ENCODE measurements at places on chromosomes 11 and 22. TPM values are rescaled to one million over a fixed set of nuclear protein-coding genes. Genes with fewer than 3 reads are reported as not detected.

DNA sequence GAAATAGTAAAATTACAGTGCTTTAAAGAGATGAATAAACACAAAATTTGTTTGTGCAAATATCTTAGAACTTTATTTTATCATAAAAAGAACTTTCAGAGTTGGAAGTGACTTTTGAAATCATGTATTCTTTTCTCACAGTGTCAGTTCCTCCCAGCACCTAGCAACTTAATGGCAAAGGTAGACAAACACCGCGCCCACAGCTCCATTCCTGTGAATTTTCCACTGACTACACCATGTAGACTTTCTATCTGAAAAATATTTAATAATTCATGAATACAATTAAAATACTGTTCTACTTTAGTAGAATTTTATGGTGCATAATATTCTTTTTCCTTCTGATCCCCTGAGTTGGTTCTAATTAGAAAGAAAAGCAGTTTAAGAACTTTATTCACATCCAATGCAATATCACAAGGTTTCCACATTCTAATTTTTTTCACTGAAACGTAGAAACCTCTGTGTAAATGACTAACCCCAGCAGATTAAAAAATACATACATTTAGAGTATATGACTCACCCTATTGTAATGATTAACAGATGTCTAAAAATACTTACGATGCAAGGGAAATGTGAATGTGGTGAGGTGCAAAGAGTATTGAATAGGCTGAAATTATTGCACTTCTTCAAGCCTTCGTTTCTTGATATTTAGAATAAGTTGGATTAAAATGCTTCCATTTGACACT, 218.2 kb upstream of the CCDC179 start:
- no peaks in the 10 kb centered on the region for H3K27me3 ChIP-seq
- no peak overlapping the region for H3K27ac ChIP-seq
- H3K36me3 ChIP-seq, result no peaks in the 10 kb centered on the region
- H3K4me1 ChIP-seq, result no peaks in the 10 kb centered on the region
- no peak for DNase-seq
- H3K4me3 ChIP-seq, result no peak overlapping the region

GRCh38 chr11:31464436-31464835, 45.0 kb downstream of the IMMP1L start:
- no peaks in the 10 kb centered on the region for H3K27me3 ChIP-seq
- H3K36me3 ChIP-seq, result peaks cover 13% of the 10 kb centered on the region
- no peak for DNase-seq
- no peaks in the 10 kb centered on the region for H3K4me1 ChIP-seq

DNA sequence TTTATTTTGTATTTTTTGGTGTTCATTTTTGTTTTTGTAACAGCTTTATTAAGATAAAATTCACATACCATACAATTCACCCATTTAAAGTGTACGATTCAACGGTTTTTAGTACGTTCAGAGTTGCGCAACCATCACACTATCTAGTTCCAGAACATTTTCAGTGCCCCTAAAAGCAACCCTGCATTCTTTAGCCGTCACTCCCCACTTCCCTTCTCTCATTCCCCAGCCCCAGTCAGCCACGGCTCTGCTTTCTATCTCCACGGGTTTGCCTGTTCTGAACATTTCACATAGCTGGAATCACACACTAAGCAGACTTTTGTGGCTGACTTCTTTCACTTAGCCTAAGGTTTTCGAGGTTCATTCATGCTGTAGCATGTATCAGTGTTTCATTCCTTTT, 9.6 kb upstream of the KCNQ1OT1 start:
- no peaks in the 10 kb centered on the region for H3K4me1 ChIP-seq
- H3K36me3 ChIP-seq, result no peaks in the 10 kb centered on the region
- H3K4me3 ChIP-seq, result no peak overlapping the region
- peak overlapping the region; percentile 43 for H3K27ac ChIP-seq

The PANX2 gene
- 0.19 TPM for total RNA-seq

DNA sequence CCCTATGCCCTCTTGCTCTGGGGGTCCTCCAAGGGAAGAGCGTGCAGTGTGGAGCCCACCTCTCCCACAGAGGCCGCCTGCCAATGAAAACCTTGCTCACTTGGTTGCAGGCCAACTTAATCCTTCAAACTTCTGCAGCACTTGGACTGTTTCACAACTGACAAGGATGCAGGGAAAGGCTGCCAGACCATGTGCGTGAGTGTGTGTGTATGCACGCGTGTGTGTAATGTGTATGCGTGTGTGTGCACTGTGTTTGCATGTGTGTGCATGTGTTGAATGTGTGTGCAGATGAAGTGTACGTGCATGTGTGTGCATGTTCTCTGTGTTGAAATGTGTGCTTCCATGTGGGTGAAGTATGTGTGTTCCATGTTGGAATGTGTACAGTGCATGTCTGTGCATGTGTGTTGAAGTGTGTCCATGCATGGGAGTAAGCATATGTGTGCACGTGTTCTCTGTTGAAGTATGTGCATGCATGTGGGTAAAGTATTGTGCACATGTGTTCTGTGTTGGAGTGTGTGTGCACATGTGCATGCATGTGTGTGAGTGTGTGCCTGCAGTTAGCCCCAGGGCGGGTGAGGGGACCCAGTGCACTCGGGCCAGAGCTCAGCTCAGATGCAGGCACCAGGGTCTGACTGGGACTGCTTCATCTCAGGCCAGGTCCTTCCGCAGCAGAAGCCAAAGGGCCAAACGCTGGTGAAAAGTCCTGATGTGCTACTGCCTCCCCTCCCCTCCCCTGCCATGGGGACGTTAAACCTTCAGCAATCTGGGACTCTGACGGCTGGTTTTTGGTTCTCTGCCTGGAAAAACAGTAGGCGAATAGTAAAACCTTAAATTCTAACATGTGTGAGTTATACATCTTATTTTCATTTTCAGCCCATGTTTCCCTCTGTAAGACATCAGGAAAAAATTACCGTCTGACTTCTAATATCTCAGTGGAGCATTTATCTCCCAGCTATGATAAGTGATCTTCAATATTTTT, 72.0 kb downstream of the FLI1 start:
- H3K4me1 ChIP-seq, result peaks cover 52% of the 10 kb centered on the region
- no peak for DNase-seq
- H3K36me3 ChIP-seq, result peaks cover 17% of the 10 kb centered on the region
- H3K27ac ChIP-seq, result peak overlapping the region; percentile 63
- no peaks in the 10 kb centered on the region for H3K27me3 ChIP-seq

DNA sequence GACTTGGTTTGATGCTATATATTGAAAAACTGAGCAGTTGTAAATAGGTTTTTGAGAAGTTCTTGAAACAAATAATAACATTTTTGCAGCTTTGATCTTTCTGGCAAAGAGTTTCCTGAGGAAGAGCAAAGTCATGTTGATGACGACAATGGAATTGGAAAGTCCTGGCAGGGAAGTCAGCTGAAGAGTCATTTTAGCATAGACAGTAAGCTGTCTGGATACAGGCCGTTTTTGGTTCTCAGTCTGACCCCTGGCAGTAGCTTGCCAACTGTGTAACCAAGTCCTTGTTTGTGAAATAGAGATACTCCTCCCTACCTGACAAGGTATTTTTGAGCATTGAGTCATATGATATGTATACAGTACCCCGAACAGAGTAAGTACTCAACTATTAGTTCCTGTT, 193.3 kb downstream of the C11orf91 start:
- H3K27me3 ChIP-seq, result peaks cover 8% of the 10 kb centered on the region
- no peak overlapping the region for H3K4me3 ChIP-seq
- no peak overlapping the region for H3K27ac ChIP-seq
- no peaks in the 10 kb centered on the region for H3K36me3 ChIP-seq
- DNase-seq, result no peak
- no peaks in the 10 kb centered on the region for H3K4me1 ChIP-seq

DNA sequence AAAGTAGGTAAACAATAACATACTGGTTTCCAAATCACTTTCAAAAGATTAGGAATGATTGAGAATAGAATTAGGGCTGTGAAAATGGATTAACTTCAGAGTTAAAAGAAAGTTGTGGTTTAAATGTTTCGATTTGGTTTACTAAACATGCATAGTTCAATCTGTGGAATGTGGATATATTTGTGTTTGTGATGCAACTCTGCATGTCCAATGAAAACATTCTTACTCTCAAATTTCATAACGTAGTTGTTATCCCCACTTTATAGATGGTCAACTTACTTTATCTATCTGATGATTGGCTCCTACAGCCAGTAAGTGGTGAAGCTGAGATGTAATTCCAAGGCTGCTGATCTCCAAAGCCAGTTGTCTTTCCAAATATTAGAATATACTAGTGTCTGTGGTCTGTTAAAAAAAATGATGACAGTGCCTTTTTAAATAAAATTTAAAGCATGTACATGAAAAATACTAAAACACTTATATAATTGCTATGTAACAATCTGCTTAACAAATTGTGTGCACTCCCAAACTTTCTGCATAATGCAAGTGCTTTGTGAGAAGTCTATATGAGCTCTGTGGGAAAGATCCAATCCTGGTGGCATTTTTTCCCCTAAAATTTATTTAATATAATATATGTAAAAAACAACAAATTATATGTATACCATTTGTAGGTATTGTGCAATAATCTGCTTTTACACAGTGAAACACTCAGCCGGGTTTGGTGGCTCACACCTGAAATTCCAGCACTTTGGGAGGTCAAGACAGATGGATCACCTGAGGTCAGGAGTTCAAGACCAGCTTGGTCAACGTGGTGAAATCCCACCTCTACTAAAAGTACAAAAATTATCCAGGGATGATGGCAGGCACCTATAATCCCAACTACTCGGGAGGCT, 9.7 kb upstream of the SIK3 start:
- no peaks in the 10 kb centered on the region for H3K27me3 ChIP-seq
- no peak for DNase-seq
- H3K4me3 ChIP-seq, result no peak overlapping the region
- peak overlapping the region; percentile 52 for H3K27ac ChIP-seq
- H3K36me3 ChIP-seq, result no peaks in the 10 kb centered on the region

GRCh38 chr22:21876486-21877176, 9.2 kb upstream of the MAPK1 start:
- no peak overlapping the region for H3K27ac ChIP-seq
- no peak for DNase-seq
- no peaks in the 10 kb centered on the region for H3K36me3 ChIP-seq

GRCh38 chr11:47384498-47384897, 6.2 kb upstream of the SPI1 start:
- H3K27me3 ChIP-seq, result no peaks in the 10 kb centered on the region
- no peak overlapping the region for H3K27ac ChIP-seq
- no peak for DNase-seq

DNA sequence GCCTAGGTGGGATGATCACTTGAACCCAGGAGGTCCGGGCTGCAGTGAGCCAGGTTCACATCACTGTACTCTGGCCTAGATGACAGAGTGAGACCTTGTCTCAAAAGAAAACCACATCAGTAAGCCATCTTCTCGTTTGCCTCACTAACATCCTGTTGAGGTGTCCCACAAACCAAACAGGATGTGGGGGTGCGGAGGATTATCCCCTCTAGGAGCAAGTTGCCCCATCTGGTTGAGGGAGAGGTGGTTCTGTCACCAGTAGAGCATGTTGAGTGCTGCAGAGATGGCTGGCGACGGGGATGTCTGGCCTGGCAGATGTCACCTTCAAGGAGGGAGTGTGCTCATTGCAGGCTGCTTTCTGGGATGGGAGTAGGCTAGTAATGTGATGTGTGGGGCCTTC, 72.4 kb downstream of the ZNRF3 start:
- DNase-seq, result no peak
- no peaks in the 10 kb centered on the region for H3K36me3 ChIP-seq
- peaks cover 25% of the 10 kb centered on the region for H3K27me3 ChIP-seq
- no peak overlapping the region for H3K4me3 ChIP-seq

The SHANK3 gene
- total RNA-seq, result 26.2 TPM

- DNase-seq, result no peak
- H3K27me3 ChIP-seq, result no peaks in the 10 kb centered on the region
- no peak overlapping the region for H3K27ac ChIP-seq
Observed at GRCh38 chr11:66341502-66342126, 3.3 kb downstream of the BRMS1 start.

The NFAM1 gene
- total RNA-seq, result 0.87 TPM
